Cortex of kidney (tissue), 1 donor: ENCODE measurements at places on chromosomes 3 and 15.

- DNase-seq: no peak
These were observed 146.9 kb downstream of the KLF13 start for GRCh38 chr15:31473385-31474058.

DNA sequence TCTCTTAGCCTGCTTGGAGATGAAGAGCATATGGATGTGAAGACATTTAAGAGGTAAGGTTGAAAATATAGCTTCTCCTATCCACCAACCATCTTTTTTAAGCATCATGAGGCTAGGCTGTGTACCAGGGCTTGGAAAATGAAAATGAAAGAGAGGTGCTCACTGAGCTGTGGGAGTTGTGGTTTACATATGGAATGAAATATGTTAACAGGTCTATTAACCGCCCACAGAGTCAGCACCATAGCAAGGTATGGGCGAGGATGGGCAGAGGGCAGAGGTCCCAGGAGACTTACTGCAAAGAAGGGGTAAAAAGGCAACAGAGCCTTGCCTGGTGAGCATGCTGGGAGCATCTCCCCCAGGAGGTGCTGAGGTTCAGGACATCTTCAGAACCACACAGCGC is 273.1 kb downstream of the GABRG3 start:
- no peak for DNase-seq

- DNase-seq: no peak
These were observed 503.5 kb upstream of the BCHE start for GRCh38 chr3:166340604-166341266.

DNA sequence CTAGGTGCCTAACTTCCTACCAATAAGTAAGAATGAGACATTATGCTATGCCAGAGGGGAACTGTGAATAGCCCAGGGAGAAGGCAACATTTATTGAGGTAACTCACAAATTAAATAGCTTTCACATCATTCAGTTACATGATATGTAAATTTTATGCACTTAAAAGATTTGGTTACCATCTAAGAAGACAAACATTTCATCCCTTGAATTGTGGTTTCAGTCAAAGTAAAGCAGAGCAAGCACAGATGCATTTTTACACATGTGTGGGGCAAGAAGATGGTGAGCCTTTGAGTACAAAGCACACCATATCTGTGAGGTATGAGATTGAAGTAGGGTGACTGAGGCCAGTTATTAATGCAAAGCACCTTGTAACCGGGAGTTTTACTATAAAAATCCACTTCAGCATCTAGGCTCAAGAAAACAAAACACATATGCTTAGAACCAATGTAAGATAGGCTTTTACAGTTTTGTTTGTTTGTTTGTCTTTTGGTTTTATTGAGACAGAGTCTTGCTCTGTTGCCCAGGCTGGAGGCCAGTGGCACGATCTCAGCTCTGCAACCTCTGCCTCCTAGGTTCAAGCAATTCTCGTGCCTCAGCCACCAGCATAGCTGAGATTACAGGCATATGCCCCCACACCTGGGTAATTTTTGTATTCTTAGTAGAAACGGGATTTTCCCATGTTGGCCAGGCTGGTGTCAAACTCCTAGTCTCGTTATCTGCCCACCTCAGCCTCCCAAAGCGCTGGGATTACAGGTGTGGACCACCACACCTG is 3.5 kb downstream of the PLSCR2 start:
- no peak for DNase-seq

GRCh38 chr3:117074826-117075225 is 365.2 kb downstream of the TUSC7 start:
- no peak for DNase-seq
